ENCODE measurements at places on chromosomes 6 and 20.

DNA sequence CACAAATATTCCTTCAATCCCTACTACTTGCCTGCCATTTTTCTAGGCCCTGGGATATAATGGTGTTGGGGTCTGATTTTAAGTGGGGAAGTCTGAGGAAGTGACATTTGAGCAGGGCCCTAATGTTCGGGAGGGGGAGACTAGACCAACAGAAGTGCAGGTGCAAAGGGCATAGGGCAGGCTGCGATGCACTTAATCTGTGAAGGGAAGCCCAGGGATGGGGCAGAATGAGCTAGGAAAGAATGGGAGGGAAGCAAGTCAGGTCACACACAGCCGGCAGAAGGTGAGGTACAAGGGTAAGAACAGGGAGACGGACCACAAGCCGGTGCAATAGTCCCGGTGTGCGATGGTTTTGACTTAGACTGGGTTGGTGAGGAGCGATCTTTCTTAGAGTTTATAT, 146.8 kb downstream of the UNC5CL start:
- DNase-seq, result no peak

GRCh38 chr6:131948692-131949619, 2.2 kb downstream of the CCN2 start:
- no peak for DNase-seq

DNA sequence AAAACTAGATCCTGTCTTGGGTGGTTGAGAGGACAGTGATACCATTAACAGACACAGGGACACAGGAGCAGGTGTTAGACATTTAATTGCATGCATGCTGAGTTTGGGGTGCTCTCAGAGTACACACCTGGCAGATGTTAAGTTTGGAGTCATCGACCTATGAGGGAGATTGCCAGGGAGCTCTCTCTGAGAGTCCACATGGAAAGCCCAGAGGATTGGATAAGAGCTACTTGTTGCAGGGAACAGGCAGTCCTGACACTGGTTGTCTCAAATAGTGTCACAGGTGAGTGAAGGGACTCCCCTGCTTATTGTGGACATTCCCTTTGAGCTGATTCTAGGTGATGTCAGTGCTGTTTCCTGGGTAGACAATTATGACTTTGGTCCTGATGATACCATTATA, 3.1 kb downstream of the ATRN start:
- no peak for DNase-seq

DNA sequence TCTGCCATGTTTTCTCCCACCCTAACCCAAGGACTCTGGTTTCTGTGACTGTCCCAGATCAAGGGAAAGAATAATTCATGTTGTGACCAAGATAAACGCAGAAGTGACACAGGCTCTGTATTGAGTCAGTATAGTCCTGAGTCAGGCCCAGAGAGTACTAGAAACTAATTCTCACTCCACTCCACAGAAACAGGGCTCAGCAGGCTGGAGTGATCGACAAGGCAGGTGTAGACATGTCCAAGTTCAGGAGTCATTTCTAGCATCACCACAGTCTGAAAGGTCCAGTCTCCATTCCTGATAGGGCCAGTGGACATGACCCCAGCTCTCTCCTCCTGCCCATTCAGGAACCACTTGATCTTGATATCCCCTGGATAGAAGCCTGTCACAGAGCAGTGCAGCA, 2.7 kb downstream of the HLA-DOB start:
- DNase-seq, result no peak

GRCh38 chr20:21234324-21234723, 68.8 kb upstream of the XRN2 start:
- DNase-seq, result no peak

- no peak for DNase-seq
These were observed 85.4 kb upstream of the GPR6 start for GRCh38 chr6:109892451-109893435.
